ENCODE measurements at places on chromosomes 5 and 9. TPM values are rescaled to one million over a fixed set of nuclear protein-coding genes. Genes with fewer than 3 reads are reported as not detected.

ALDH1A1 gene
- 155 TPM for total RNA-seq

C9 gene
- not detected for total RNA-seq

- no peak for DNase-seq
Observed at GRCh38 chr5:59850766-59851165, 42.8 kb downstream of the PDE4D start.

ABO gene
- not detected for total RNA-seq

- DNase-seq, result no peak
Observed at GRCh38 chr9:137199411-137200121, 975 bp downstream of the TPRN start.

DNA sequence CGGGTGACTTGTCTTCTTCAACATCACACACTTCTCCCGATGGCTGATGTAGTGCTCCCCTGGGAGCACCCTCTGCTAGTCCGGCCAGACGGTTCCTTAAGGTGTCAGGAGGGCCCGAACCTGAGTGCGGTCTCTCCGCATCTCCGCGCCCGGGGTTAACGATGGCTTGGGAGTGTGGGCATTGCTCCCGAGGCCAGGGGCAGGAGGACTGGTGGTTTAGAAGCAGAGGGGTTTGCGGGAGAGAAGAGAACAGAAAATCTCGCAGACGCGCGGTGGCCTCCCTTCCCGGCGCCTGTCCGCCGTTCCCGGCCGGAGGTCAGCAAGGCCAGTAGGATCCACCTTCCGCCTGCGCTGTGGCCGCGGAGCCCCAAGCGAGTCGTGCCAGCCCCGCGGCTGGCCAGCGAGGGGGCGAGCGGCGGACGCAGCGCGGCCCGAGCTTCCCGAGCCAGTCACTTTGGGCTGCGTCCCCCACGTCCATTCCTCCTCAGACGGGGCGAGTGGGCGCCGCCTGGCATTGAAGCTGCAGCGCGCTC, 700 bp downstream of the CDO1 start:
- DNase-seq, result peak; percentile 5

SPATA31C1 gene
- total RNA-seq, result not detected

LPAR1 gene
- 47.5 TPM for total RNA-seq

ASB6 gene
- total RNA-seq, result 23.1 TPM

- no peak for DNase-seq
Observed at GRCh38 chr9:97501972-97502221, 431 bp downstream of the TMOD1 start.

DNA sequence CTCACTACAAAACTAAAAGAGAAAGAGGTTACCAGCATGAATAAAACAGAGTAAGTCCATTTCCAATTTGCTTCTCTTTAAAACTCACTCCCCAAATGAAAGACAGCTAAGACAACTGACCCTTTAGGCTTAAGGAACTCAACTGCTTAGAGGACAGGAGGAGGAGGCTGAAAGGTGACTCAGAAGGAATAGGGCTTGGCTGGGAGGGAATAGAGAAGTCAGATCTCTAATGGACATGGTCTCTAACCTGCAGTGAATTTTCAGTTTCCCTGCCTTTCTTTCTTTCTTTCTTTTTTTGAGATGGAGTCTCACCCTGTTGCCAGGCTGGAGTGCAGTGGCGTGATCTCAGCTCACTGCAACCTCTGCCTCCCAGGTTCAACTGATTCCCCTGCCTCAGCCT, 261.8 kb upstream of the CLINT1 start:
- DNase-seq, result no peak

IFNA13 gene
- total RNA-seq, result not detected

DNA sequence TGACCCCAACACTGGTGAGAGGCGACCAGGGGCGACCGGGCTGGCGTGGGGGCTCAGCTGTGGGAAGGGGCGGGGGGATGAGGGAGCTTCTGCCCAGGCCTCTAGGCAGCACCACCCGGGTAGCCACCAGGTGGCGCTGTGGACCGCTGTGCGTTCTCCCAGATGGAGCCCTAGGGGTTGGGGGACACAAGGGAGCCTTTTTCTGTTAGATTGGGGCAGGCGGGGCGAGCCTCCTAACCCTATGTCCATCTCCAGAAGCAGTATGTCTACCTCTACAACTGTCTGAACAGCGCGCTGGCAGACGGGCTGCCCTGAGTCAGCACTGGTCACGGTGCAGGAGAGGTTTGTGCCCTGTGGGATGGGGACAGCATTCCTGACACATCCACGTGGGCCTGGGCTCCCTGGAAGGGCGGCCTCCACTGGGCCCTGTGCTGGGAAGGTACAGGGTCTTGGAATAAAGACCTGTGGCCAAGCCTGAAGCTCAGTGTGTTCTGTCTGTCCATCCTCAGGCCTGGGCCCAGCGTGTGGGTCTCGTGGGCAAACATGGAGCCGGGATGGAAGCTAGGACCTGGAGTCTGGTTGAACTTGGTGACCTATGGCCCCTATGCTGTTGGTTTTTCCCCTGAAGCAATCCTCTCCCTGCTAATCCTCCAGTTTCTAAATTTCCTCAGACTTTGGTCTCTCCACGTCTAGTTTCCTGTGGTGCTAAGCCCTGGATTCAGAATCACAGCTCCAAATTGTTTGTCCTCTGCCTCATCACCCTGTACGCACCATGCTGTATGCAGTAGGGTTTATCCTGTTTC, 23.1 kb upstream of the SPTLC1 start:
- DNase-seq, result peak; percentile 57

DNA sequence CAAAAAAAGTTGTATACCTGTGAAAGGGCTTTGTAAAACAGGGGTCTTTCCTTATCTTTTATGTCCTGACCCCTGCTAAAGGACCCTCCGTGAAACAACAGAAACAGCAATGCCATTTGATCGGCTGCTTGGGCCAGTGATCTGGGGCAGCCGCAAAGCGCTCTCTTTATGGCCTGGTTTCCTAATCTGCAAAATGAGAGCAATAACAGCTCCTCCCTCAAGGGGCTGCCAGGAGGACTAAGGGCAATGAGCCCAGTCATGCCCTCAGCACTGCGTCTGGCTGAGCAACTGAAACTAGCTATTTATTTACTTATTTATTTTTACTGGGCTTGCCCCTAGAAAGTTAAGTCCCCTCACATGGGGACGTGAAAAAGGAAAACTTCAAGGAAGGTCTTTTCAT, 18.3 kb downstream of the CMBL start:
- no peak for DNase-seq

DNA sequence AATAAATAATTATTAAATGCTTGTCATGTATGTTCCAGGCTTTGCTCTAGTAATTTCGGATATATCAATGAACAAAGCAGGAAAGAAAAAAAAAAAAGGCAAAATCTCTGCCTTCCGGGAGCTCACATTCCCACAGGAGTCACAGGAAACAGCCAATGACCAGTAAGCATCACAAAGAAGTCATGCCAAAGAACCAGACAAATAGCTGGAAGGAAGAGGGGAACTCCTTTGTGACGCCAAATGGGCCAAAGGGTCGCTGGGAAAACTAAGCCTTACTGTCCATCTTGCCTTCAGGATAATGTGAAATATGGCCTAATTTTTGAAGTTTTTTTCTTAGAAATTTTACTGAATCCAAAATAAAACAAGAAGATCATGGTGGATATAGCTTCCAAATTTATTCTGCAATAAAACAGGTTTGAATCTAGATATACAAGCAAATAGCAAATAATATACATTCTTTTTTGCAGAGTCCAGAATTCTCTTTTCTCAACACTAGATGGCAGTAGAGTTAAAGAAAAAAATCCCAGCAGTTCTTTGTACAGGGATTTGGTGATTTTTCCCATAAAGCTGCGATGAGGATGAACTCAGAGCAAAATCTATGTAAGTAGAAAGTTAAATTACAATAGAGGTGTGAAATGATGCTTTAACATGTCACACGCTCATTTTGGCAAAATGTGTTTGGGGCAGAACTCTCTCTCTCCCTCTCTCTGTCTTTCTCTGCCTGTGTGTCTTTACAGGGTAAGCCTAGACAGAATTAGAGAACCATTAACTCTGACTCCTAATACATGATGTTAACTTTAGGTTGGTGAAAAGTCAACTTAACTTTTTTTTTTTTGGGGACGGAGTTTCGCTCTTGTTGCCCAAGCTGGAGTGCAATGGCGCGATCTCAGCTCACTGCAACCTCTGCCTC, 60.0 kb upstream of the TUT7 start:
- peak; percentile 62 for DNase-seq

GARNL3 gene
- 1.2 TPM for total RNA-seq

IFNA2 gene
- not detected for total RNA-seq

OMD gene
- total RNA-seq, result 0.06 TPM

DNA sequence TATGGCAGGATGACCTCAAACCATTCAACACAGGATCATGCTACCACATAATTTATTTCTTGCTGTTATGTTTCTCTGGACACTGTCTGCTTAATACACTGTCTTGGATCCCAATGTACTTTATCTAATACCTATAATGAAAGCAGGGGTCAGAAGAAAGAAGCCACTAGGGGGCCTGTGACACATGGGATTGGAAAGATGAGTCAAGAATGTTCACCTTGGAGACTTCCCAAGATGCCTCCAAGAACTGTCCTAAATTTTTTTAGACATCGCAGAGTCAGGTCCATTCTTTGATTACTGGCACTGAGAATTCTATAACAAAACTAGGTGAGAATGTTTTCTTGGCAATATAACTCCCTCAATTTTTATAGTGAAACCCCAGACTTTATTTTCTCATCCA, 305.8 kb upstream of the SMARCA2 start:
- no peak for DNase-seq

- no peak for DNase-seq
Observed at GRCh38 chr5:4953576-4953975, 186.6 kb upstream of the ADAMTS16 start.

DNA sequence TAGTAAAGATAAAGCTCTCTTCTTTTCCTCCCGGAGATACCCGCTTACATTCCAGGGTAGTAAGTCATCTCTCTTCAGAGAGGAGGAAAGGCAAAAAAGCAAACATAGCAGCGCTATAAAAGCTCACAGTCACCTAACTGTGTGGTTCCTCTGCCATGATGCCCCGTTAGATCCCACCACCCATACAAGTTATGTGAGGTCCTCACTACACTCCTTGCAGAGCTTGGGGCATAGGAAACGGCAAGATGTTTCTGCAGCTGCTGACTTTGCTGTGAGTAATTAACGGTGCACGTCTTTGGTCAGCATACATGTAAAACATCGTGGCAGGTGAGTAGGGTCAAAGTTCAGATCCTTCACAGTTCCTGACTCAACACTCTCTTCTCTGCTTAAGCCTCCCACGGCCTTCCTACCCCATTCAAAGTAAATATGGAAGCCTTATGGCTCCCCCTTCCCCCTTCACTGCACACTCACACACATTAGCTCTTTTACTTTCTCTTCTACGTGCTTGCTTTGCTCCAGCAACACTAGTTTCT, 218.9 kb downstream of the DIRAS2 start:
- no peak for DNase-seq

PCDHB10 gene
- total RNA-seq, result 2.8 TPM

DNA sequence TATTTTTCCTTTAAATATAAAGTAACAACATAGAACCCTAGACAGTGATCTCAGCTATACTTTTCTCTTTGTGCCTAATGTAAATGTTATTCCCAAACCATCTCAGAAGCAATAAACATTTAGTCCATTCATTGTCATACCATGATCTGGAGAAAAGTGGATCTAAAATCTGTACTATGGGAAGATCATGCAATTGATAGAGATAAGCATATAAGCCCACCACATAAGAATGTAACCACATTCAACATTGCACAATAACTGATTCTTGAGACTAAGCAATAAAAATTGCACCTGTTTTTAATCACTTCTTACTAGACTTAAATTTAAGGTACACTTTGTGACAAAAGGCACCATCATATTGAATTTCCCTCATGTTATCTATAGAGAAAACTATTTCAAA, 1403.0 kb upstream of the C9orf72 start:
- no peak for DNase-seq

DNA sequence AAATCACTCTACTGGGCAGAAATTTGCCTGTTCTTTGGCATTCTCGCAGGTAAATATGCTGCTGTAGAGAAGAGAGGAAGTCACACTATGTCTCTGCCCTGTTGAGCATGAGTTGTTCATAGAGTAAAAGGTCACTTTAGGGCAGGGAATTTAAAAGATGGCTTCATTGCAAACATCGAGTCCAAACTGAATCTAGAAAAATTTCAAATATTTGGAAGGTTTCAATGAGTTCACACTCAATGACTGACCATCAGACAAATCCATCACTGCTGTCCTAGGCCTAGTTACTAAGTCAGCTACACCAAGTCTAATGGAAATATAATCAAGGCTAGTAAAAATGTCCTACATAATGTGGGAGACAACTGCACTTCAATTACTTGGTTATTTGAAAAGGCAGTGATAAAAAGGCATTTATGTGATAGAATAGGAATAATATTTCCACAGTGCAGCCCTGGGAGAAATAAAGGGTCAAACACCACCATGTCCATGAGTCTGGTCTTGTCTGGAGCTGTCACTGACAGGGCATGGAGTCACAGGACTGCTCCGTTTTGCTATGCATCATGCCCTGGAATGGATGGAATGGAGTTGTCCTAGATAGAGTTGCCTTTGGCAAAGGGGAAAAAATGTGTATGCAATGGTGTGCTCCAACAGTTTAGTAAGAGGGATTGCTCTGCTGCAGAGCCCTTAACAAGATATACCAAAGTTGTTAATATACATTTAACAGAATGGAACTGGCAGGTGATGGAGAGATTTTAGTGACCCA, 218.5 kb upstream of the DAPK1 start:
- no peak for DNase-seq

DNA sequence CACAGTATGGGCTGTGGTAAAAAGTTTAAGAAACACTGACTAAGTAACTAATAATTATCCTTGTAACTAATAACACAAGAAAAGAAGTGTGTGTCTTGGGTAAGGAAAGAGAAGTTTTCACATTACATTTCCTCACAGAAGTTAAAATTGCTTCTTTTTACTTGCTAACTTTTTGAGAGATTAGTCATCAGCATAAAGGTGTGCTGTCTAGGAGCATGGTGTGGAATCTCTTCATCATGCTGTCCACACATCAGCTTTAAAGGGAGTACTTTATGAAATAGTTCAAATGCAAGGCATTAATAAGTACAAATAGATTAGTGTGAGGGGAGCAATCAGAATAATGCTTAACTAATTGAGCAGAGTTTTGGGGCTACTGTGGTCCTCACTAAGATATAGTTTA, 29.8 kb downstream of the WDR36 start:
- DNase-seq, result no peak

DNA sequence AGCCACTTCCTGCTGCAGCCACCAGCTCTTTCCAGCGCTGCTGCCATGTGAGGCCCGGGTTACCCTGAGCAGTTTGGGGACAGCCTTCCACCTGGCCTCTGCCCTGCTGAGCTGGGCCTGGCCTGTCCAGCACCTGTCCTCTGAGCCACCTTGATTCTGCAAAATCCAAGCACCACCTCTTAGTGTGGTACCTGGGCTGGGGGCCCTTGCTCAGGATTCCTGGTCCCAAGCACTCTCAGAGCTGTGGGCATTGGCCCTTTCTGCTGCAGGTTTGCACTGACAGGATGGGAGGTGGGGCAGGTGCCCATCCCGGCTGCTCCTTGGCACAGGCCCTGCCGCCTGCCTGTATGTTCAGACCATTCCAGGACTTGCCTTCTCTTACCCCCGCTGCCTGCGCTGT, 309.2 kb upstream of the IRX4 start:
- DNase-seq, result no peak

GRCh38 chr9:133916159-133916541, 76.0 kb downstream of the VAV2 start:
- DNase-seq, result no peak

Measured in LHCN-M2 (cell line).